Stimulated activated CD4-positive, alpha-beta T cell treated with anti-CD3 and anti-CD28 coated beads, Interleukin-12 subunit alpha, Interleukin-12 subunit beta, amount 100 ng/mL, for 48 hours (primary cell): ENCODE measurements at places on chromosomes 5 and 9.

GRCh38 chr9:75728391-75728790 is 162.1 kb upstream of the PCSK5 start:
- DNase-seq, result no peak

GRCh38 chr9:132548751-132549640 is 33.4 kb upstream of the BARHL1 start:
- DNase-seq, result no peak

- no peak for DNase-seq
Observed at GRCh38 chr5:138601444-138601843, 26.2 kb upstream of the HSPA9 start.

- DNase-seq, result no peak
Observed at GRCh38 chr5:52624291-52624690, 163.4 kb upstream of the ITGA1 start.

DNA sequence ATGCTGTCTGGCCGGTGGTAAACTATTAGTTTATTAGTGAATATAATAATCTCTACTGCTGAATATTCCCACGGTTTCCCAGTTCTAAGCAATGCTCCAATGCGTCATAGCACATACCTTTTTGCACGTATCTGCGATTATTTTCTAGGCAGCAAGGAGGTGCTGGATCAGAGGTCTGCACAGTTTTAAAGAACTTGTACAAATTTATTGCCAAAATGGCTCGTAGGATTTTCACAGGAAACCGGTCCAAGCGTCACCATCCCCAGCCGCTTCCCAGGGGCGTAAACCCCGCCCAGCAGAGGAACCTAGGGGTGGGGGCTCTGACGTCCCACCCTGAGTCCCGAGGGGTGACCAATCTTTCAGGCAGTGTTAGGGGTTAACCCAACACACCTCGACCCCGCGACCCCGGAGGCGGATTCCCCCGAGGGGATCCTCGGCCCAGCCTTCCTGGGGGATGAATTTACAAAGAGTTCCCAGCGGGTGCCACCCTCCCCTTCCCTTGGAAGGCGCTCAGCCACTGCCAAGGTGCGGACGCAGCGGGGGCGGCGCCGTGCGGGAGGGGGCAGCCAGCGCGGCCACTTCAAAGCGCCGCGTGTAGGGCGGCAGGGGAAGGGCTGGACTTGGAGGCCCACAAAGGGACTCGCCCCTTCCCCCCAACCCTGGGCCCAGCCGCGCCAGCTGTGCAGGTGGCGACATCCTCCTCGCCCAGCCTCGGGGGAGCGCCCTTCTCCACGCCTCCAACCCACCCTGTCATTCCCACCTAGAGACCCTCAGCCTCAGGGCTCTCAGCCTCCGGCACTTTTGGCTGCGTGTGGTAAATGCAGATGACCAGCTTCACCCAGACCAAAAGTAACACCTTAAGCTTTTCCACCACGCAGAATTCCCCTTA is 43.5 kb upstream of the TCF7 start:
- no peak for DNase-seq

GRCh38 chr5:171264843-171265242 is 44.2 kb upstream of the TLX3 start:
- no peak for DNase-seq

- no peak for DNase-seq
Observed at GRCh38 chr5:57179262-57180200, 5.7 kb downstream of the GPBP1 start.

- no peak for DNase-seq
Observed at GRCh38 chr9:133505186-133505830, 19.5 kb downstream of the MYMK start.

DNA sequence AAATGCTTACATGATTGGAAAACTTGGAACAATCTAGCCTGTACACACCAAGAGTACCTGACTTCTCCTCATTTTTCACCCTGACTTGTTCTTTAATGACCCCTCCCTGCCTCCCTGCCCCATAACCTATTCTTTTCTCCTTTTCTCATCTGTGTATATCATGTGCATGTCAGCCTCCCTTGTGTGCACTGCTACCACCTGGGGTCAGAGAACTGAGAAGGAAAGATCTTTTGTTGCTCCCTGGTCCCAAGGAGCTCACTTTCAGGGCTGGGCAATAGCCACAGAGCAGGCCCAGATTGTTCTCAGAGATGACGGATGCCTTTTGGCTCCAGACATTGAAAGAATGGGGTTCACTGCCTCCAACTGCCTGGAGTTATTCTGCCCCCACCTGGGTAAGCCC is 5.1 kb downstream of the MAP1B start:
- DNase-seq, result no peak

- DNase-seq, result no peak
Observed at GRCh38 chr5:31993165-31993961, 180.8 kb downstream of the GOLPH3 start.

DNA sequence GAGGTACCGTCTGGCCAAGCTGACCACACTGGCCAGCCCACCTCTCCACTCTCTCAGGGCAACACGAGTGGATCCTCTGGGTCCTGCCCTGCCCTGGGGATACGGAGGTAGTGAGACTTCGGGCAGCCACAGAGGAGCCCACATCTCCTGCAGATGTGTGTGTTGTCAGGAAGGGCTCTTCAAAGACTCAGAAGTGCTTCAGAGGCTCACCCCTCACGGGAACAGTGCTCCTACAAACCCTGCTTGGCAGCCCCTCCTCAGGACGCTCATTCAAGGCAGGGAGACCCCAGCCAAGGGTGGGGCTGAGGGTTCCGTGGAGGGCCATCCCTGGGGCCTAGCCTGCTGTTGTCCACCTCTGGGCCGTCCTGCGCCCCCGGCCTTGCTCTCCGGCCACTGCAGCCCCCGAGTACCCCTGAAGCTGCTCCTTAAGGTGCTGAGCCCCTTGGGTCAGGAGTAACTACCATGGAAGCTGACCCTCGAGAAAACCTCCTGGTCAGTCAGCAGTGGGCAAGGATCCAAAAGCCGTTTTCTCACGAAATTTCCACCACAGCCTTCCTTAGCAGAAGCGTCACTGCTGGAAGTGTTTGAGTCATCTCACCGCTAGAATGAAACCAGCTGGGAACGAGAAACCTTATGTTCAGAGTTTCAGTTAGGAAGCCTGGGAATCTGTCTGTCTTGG is 23.2 kb upstream of the LRRC14B start:
- DNase-seq, result no peak

DNA sequence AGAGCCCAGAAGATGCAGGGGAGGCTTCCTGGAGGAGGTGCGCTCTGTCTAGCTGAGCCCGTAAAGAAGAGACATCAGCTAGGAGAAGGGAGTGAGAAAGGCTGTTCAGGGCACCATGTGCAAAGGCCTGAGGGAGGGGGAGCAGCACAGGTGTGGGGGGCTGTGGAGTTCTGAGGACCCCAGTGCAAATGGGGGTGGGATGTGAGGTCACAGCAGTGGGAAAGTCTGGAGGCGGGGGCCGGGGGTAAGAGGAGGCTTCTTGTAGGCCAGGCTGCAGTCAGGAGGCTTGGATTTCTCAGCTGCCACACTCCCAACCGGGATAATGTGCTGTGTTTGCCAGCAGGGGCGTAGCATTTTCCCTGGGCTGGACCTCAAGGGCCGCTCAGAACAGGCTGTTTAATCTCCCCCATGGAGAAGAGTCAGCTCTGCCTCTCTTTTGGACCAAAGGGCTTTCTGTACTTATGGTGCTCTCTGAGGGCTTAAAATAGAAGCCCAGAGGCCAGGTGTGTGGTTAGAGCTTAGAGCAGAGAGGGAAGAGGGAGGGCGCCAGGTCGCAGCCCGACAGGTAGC is 5.7 kb downstream of the NEURL1B start:
- no peak for DNase-seq

GRCh38 chr5:35436400-35437057 is 181.1 kb upstream of the SPEF2 start:
- no peak for DNase-seq

DNA sequence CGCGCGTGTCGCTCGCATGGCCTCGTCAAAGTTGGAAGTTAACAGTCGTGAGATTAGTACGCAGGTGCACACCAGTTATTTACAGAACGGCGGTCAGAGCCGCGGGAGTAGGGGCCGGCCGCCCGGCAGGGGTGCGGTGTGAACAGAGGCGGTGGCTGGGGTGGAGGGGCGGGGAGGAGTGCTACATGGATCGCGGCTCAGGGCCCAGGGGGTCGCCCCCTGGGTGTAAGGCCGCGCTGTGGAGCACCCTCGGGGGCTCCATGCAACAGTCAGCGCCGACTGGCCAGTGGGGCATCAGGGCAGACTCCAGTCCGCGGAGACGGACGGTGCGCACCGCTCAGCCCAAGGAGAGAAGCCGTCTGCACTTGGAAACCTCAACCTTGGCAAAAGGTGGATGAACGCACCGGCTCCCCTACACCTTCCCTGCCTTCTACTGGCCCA is 60.3 kb downstream of the ZNF354C start:
- no peak for DNase-seq

DNA sequence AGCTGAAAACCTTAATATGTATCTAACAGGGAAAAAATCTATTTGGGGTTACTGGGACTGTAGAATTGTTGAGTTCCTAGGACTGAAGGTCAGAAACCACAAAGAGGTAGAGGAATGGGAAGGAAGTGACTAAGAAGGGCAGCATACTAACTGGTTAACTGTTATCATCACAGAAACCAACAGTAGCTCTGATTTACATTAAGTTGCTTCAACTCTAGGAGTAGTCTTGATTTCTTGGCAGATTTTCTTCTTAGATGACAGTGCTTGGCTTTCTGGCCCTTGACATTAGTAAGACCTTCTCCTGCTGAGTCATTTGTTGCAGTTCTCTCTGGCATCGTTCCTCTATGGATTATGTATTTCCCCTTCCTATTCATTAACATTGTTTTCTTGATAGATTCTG is 116.1 kb upstream of the RASA1 start:
- no peak for DNase-seq

GRCh38 chr5:133820507-133820906 is 147.9 kb downstream of the C5orf15 start:
- DNase-seq, result no peak

DNA sequence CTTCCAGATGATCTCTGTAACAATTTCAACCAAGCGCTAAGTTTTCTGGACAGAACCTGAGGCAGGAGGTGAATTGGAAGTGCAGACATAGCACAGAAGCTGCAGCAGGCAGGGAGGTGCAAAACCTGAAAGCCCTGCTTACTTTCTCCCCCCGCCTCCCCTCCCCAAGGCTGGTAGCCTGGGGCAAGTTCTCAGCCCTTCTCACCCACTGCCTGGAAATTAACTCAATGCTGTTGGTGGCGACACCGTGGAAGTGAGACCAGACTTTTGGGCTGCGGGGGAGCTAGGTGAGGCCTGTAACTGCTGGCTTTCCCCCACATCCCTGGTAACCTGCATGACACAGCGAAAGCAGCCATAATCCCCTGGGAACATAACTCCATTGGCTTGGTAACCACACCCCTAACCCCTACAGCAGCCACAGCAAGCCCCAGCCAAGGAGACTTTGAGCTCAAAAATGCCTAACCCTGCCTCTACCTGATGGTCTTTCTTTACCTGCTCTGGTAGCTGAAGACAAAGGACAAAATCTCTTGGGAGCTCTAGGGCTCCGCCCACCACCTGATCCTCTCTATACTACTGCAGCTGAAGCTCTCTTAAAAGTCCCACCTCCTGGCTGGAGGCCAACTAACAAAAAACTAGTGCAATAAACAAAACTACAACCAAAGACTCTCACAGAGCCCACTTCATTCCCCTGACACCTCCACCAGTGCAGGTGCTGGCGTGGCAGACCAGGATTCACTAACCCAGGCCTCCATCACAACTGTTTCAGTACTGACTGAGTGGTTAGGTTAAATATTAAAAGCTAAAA is 11.9 kb upstream of the OR13C8 start:
- DNase-seq, result no peak

GRCh38 chr5:176676361-176676824 is 29.1 kb downstream of the TSPAN17 start:
- no peak for DNase-seq

GRCh38 chr5:89956838-89957237 is 452.7 kb downstream of the CETN3 start:
- no peak for DNase-seq
